ENCODE measurements at places on chromosomes 5 and 9. TPM values are rescaled to one million over a fixed set of nuclear protein-coding genes. Genes with fewer than 3 reads are reported as not detected.

- no peak for ATAC-seq
These were observed 85.6 kb upstream of the LMX1B start for GRCh38 chr9:126528111-126528510.

DNA sequence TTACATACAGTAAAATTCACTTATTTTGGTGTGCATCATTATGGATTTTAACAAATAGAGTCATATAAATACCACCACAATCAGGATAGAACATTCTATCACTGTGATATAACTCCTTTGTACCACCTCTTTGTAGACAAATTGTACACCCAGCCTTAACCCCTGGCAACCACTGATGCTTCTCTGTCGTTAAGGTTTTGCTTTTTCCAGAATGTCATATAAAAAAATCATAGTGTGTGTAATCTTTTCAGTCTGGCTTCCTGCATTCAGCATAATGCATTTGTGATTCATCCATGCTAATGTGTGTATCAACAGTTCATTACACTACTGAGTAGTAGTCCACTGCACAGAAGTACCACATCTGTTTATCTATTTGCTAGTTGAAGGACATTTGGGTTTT, 81.2 kb downstream of the ARSB start:
- no peak for ATAC-seq

- ATAC-seq, result peak; percentile 37
These were observed 83.0 kb downstream of the SMC2 start for GRCh38 chr9:104177003-104177611.

DNA sequence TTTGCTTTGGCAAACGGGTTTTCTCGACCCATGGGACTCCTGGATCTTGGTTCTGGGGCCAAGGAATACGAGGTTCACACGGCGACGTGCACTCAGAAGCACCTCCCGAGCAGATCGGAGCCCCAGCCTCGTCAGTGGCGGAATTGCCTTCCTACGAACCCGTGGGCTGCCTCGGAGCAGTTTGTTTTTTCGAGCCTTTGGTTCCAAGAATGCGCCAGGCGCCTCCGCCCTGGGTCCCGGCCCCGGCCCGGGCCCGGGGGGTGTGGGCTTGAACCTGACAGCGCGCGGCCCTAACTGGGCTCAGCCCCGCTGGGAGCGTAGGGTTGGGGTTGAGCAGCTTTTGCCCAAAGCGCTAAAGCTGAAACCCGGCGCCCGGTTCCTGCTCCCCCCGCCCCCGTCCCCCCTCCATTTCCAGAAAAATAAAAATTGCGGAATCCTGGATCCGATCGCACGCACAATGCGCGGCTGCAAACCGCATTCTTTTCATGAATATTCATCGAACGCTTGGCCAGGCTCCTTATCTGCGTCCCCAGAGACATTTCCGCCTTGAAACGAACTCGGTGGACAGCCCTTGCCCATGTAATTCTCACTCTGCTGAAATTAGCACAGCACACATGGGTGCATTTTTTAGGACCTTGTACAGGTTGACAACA, 1.0 kb downstream of the BASP1 start:
- ATAC-seq, result peak; percentile 3

GRCh38 chr9:108377382-108377781, 478.4 kb downstream of the ACTL7B start:
- no peak for ATAC-seq

DNA sequence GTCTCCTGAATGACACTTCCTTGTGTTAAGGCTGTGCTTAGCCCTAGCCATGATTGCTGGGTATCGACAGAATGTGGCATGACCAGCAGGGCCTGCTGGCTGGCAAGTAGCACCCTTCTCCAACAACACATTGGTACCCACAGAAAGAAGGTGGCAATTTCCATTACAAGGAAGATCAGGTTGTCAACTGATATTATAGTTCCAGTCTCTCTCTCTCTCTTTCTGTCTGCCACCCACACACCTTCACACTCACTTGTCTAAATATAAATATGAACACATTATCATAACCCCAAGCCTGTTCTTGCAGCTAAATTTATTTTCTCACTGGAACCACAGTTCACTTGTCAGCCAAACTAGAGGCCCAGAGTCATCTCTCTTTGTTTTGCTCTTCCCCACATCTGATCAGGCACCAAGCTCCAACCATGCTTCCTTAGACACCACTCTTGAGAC, 408.1 kb upstream of the PIK3R1 start:
- peak; percentile 31 for ATAC-seq

DNA sequence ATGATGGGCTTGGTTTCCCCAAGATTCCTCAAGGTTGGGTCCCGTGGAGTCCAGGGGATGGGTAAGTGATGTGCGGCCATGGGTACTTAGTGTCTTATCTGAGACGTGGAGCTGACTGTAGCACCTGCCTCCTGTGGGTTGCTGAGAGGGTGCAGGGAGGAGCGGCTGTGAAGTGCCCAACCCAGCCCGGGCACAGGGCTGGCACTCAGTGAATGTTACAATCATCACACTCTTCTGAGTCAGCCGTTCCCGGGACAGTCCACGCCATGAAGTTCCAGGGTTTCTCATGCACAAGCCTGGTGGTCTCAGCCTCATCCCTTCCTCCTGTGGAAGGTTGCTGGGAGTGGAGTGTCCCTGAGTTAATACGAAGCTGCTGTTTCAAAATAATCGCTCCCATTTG, 29.1 kb downstream of the NTNG2 start:
- no peak for ATAC-seq

DNA sequence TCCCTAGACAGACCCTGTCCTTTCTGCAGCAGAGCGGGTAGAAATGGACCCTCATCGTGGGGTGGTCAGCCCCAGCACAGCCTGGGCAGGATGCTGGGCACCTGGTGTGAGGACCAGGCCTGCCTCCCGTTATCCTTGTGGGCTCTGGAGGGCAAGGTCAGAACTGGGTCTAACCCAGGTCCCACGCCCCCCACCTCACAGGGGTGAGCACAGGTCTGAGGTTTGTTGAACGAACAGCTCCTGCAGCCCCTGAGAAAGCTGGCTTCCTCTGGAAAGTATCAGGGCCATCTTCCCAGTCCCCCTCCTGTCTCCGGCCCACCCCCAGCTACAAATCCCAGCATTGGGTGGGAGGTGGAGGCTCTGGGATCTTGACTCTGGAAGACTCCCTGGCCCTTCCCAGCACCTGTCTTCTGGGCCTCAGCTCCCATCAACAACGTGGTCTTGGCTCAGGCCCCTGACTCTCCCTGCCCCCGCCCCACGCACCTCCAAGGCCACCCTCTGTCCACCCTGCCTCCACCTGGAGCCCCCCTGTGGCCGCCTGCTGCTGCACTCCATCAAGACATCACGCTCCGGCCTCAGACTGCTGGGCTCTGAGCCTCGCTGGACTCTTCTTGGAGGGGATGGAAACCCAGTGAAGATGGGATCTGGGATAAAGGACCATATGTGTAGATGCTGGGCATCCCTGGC, 30.1 kb upstream of the CNOT6 start:
- no peak for ATAC-seq

DNA sequence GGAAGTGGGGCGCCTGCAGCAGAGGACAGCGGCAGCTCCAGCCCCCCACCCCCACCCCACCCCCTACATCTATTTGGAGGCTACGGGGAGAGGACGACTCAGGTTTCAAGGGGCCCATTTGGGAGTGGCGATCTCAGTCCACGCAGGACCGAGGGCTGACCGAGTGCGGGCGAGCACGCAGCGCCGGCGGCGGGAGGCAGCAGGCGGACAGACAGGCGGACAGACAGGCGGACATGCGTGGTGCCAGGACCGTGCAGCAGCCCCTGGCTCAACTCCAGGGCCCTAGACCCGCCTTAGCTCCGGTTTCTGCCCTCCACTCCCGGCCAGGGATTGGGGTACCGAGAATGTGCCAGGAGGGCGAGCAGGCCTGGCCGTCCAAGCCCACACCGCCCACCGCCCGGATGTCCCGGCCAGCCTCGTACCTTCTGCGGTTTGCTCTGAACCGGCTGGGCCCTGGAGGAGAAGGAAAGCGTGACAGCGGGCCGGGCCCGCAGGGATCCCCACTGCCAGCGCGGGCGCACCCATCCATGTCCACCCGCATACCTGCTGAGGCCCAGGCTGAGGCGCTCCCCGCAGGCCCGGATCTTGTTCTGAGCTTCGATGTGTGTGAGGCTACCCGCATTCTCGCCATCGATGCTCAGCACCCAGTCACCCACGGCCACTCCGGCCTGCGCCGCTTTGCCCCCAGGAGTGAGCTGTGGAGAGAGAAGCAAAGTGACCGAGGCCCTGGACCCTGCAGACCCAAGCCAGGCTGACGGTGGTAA, 5.2 kb downstream of the PDLIM7 start:
- ATAC-seq, result no peak

DNA sequence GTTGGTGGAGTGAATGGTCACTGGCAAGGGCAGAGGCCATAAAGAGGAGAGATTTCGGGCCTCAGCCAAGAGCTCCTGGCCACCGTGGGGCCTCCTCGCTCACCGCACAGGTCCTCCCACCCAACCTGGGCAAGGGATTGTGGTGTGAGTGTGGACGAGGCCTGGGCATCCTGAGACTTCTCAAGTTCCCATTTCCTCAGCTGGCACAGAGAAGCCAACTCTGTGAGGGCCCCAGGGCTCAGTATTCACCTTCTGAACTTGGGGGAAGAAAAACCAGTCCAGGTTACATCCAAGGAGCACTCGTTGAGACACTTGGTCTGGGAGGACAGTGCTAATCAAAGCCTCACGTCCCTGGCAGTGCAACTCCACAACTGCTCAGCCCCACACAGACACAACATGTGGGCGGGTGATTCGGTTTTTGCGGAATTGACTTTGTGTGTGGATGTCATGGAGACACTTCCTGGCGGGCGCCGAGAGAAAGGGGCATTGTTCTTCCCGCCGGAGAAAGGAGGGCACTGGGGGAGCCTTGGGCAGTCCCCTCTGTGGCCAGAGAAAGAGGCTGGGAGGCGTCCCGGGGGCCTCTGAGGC, 28.5 kb upstream of the NKD2 start:
- ATAC-seq, result peak; percentile 34

DNA sequence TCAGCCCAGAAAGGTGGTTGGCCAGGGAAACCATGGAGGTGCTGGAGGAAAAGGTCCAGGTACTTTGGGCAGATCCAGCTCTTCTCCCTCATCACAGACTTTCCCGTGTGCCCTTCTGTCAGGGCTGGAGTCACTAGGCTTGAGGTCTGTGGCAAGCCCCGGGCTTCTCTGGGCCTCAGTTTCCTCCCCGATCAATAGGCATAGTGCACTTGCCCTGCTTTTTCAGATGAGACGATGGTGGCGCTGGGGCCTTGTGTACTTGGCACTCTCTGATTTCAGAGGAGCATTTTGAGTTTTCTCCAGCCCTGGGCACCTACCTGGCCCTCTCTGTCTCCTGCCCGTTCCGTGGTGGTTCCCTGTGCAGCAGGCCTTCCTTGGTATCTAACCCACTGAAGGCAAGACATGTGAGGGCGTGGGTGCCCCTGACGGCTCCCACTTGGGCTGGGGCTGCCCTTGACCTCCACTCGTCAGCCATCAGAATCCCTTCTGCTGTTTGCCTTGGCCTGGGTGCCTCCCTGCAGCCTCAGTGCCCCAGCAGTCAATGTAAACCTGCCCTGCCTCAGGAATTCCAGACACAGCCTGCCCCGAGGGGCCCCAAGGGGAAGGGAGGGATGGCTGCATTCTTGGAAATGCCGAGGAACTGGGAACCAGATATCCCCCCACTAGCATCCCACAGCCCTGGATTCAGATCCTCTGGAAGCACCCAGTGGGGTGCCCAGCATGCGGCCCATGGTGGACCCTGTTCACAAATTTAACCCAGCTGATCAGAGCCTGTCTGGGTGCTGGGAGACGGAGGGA, 66.3 kb upstream of the COL5A1 start:
- no peak for ATAC-seq

DNA sequence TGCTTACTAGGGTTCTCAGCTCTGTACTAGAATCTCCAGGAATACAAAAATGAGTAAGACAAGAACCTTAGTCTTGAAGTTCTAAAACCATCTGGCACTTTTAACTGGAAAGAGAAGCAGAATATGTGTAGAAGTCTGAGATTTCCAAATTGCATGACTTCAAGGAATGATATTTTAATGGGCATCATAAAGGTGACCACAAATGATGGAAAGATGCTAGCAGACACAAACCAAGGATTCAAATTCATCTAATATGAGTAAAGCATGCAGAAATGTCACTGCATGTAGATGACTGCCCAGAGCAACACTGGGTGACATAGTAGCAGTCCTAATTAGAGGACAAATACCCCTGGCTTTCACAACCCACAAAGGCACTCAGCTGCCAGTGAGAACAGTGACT, 117.2 kb downstream of the RPS23 start:
- ATAC-seq, result no peak

GRCh38 chr9:6937209-6937608, 179.4 kb downstream of the KDM4C start:
- ATAC-seq, result no peak

DNA sequence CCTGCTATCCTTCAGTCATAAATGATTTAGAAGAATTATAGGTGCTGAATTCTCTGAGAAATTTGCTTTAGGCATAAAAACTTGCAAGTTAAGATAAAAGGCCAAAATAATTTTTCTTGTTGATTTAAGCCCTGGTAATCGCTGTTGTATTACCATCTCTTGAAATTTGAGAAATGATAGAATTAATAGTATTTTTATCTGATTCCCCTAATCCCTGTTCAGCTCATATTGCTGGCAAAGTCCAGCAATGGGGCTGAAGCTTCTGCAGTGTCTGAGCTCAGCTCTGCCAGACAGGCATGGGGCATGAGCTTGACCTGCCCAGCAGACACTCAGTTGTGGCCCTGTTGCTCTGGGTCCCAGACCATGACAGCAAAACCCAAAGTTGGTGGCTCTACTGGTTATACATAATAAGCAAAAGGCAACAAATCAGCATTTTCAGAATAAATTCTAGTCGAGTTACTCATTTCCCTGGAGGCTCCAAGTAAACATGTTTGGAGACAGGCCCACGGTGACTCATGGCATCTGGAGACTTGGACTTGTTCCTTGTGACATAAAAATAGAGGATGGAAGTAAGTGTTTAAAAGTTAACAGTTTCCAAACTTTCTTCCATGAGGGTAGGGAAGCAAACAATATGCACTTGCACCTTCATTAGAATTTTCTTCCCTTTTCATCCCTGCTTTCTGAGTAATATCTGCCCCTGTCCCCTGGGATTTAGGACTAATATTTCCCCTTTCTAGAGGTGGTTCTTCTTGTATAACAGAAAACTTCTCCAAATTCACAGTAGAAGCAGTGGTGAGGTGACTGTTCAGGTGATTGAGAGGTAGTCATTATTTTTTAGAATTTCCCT, 60.2 kb upstream of the SLC2A8 start:
- peak; percentile 69 for ATAC-seq

DNA sequence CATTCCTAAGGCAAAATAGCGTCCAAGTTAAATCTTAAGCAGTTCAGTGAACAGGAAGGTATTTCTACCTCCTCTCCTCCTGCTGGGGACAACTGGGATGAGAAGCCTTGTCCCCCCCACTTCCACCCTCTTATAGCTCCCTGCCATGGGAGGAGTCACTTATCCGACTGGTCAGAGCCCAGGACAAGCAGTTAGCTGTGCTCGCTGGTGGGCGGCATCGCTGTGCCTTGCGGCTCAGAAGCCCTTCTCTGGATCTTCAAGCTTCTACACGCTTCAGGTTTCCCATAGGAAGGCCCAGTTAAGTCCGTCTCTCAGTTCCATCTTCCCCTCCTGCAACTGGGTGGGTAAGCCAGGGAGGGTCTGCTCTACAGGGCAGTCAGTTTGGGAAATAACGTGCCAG, 77.2 kb downstream of the PAX5 start:
- no peak for ATAC-seq

- ATAC-seq, result no peak
These were observed 59.5 kb downstream of the CYSTM1 start for GRCh38 chr5:140234377-140234989.

The ST8SIA4 gene
- total RNA-seq, result 1.4 TPM

The MVB12B gene
- total RNA-seq, result 2.5 TPM

The PRUNE2 gene
- 4.9 TPM for total RNA-seq

The SPRY4 gene
- total RNA-seq, result 2.6 TPM

The URM1 gene
- 38.5 TPM for total RNA-seq

The SOHLH1 gene
- total RNA-seq, result not detected

The PCDHGB1 gene
- total RNA-seq, result 0.92 TPM

The CSF2 gene
- total RNA-seq, result not detected

The CDC20B gene
- total RNA-seq, result not detected

The TLX3 gene
- not detected for total RNA-seq

The CAVIN4 gene
- total RNA-seq, result 0.08 TPM

Measured in esophagus mucosa (tissue), 1 donor.